ENCODE measurements at places on chromosomes 3 and 15.

GRCh38 chr3:186497608-186498007 is 46.6 kb downstream of the CRYGS start:
- DNase-seq: no peak

GRCh38 chr3:183697123-183697609 is 431 bp upstream of the YEATS2 start:
- DNase-seq: no peak

DNA sequence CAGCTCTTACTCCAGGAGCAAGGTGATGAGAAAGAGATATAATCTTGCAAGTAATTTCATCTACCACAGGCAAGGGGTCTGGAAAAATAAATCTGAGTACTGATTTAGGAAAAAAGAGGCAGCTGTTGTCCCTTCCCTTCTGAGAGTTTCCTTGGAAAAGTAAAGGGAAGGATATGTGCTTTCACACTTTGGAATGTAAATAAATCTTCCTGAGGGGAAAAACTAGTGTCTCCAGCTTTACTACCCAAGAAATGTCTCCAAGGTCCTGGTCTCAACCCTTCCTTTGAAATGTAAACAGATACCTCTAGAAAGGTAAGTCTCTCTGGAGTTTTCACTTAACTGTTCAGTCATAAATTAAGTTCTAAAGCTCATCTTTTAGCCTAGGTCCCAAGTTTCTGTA is 102.6 kb downstream of the DPH6 start:
- no peak for DNase-seq

- no peak for DNase-seq
These were observed 167.5 kb downstream of the SHQ1 start for GRCh38 chr3:72680766-72681165.

- DNase-seq: no peak
These were observed 148 bp downstream of the RBMS3 start for GRCh38 chr3:29281094-29281343.

DNA sequence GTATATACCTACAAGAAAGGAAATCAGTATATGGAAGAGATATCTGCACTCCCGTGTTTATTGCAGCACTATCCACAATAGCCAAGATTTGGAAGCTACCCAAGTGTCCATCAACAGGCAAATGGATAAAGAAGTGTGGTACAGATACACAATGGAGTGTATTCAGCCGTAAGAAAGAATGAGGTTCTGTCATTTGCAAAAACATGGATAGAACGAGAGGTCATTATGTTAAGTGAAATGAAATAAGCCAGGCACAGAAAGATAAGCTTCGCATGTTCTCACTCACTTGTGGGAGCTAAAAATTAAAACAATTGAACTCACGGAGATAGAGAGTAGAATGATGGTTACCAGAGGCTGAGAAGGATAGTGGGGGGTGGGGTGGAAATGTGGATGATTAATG is 53.1 kb downstream of the FAM81A start:
- DNase-seq: no peak

- DNase-seq: no peak
These were observed 44.3 kb downstream of the PRTG start for GRCh38 chr15:55698653-55699052.

GRCh38 chr3:32557640-32558352 is 12.9 kb downstream of the DYNC1LI1 start:
- no peak for DNase-seq

DNA sequence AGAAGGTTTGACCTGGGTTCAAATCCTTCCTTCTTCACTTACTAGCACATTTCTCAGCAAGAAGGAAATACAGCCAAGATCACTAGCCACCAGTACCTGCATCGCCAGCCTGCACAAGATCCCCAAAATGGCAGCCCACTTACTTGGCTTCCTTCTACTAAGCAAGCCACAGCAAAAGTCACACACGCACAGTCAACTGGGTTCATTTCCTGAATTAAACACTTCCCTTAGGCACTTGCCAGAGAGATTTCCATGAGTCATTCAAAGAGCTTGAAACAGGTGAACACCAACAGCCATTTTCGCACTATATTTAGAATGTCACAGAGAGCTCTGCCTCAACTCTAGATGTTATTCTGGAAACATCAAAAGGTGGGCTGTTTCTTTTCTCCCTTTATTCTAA is 42.6 kb downstream of the MGLL start:
- no peak for DNase-seq

DNA sequence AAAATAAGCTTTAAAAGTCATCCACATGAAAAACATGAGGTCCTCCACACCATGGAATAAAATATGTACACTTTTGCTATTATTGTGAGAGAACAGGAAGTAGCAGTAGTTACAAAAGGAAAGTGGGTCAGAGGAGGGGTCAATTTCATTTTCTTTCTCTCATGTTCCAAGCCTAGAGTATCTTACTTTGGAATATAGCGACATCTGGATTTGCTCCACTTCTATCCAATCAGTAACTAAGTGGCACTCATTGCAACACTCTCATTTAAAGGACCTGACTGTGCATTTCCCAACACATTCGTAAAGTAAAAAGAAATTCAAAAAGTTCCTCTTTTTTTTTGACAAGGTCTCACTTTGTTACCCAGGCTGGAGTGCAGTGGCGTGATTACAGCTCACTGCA is 637.3 kb downstream of the TUSC7 start:
- DNase-seq: no peak

GRCh38 chr3:164730815-164731360 is 347.4 kb downstream of the SI start:
- DNase-seq: no peak

- no peak for DNase-seq
These were observed 240.0 kb downstream of the THRB start for GRCh38 chr3:24254649-24255048.

DNA sequence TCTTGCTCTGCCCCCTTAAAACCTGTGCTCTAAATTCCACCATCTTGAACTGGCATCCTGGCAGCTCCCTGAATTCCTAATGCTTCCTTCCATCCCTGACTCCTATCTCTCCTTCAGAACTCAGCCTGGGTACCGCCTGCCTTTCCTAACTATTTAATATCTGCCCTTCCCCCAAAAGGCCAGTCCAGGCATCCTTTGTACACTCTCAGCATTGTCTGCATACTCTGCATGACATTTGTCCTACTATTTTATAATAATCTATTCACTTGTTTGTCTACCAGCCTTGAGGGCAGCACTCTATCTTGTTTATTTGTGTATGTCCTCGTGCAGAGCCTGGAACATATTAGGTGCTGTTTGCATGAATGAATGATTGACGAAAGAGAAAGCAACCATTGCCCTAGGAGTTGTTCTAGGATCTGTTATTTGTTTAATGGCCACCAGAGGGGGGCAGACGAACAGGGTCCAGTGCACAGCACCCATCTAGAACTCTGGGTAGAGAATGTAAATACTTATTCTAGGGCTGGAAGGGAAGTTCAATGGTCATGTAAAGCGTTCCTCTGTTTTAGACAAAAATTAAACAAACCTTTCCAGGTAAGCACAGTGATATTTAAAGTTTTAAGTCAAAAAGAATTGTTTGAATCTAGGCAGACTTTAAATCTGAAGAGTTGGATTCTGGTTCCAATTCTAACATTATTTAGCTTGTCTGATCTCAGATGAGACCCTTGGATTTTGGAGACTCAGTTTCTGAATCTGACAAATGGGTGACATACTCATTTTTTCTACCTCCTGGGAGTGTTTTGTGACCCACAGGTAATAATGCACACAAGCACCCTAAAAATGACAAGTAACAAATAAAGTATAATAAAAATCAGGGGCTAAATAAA is 125.8 kb upstream of the GALNT15 start:
- no peak for DNase-seq

- DNase-seq: no peak
These were observed 136.0 kb downstream of the KCNMB2 start for GRCh38 chr3:178672275-178672674.

DNA sequence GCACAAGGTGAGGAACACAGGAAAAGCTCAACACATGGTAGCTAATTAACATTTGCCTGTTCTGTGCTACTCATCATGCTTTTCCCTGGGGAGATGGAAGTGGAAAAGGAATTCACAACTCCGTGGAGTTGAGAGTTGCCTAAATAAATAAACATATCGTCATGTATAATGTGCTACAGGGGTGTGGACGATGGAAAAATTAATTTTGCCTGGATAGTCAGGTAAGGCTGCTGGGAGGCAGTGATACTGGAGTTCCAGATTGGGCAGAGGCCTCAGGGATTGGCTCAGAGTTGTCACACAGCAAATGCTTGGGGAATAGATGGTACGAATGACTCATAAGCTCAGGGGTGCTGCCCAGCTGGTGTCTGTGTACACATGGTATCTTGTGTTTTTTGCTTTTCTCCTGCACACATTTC is 3.1 kb upstream of the ABHD6 start:
- no peak for DNase-seq

- no peak for DNase-seq
These were observed 45.2 kb downstream of the CMC1 start for GRCh38 chr3:28286595-28286994.

DNA sequence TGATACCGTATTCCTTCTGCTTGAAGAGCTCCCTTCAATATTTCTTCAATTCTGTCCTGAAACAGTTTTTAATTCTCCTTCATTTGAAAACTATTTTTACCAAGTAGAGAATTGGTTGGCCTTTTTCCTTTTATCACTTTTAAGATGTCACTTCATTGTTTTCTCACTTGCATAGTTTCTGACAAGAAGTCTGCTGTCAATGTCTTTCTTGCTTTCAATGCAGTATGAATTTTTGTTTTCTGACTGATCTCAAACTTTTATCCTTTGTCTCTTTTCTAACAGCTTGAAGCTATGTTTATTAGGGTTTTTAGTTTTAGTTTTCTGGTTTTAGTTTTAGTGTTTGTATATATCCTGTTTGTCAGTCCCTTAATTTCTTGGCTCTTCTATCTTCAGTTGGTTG is 364.8 kb upstream of the TPRG1 start:
- DNase-seq: no peak

DNA sequence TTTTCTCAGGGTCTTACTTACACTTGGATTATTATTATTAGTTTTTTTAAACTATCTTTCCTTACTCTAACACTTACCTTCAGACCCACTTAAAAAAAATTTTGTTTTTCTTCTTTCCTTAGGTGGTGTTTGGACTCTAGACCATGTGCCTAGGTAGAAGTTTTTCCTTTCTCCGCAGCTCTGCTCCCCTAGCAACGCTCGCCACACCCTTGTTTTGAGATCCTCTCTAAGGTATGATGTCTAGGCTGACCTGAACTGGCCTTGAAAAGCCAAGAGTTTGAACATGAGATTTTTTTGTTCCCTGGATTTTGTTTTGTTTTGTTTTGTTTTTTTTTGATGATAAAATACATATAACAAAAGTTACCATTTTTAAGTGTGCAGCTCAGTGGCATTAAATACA is 16.2 kb downstream of the ZNF592 start:
- DNase-seq: no peak

DNA sequence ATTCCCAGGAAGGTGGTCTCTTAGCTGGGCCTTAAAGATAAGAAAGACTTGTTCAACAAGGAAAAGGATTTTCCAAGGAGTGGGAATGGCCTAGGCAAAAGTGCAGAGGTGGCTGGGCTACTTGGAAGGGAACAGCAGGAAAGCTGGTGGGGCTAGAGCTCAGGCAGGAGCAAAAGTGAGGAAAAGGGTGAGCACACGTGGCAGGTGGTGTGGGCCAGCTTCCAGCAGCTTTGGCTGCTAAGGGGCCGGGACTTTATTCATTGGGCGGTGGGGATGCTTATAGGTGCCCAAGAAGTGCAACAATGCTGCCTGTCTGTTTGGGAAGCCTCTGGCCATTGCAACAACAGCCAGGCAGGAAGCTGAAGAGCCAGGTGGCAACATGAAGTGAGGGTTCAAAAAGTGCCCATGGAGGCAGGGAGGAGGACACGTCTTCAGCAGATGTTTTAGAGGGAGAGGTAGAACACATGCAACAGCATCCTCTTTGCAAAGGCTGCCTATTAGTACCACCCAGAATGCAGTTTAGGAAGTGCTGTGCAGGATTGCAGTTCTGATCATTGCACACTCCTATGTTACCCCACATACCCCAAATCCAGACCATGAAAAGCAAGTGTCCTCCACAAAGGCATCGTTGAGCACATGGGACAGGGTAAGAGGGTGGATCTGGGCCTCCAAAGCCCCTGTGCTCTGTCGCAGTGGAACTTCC is 13.8 kb downstream of the ALDH1A3 start:
- peak; percentile 24 for DNase-seq

DNA sequence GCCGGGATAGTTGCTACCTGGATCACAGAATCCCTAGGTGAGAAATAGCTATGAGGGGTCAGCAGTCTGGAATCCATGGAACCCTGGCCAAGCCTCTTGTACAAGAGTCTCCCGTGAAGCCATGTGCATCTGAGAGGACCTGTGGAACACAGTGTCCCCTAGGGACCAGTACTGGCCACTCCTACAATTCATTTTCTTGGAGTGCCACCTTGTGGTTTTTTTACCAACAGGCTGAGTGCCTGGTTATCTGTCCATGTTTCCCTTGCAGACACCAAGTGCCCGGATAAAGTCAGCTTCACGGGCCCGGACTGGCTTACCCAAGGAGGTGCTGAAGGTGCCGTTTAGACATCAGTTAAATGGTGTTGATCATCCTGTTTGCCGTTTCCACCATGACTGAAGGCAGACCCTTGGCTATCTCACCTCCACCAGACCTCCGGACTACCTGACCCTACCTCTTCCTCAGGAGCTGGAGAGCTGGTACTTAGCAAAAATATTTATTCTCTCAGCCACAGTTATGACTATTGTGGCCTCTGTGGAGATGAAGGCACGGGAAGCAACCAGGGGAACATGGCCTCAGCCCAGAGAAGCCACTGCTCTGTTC is 93.9 kb downstream of the RBPMS2 start:
- no peak for DNase-seq

DNA sequence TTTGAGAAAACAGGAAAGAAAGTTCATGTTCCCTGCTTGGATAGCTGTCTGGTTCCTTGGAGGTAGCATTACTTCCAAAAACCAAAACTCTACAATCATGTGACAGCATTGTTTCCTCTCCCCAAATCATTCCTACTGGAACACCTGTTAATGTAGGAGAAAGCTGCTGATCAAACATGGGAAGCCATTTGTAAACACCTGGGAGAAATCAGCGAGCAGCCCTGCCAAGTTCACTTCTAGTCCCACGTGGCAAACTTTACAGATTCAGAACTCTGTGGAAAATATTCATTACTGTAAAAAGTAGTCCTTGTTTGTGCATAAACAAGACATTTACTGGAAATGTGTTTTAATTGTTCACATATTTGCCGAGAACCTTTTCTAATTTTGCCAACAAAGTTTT is 275.5 kb upstream of the AZI2 start:
- DNase-seq: no peak

GRCh38 chr3:106119614-106120082 is 250.8 kb upstream of the CBLB start:
- no peak for DNase-seq

- DNase-seq: no peak
These were observed 134.3 kb upstream of the PRR20G start for GRCh38 chr3:127421943-127422662.

- DNase-seq: no peak
These were observed 230.5 kb upstream of the PROK2 start for GRCh38 chr3:72015463-72015862.

DNA sequence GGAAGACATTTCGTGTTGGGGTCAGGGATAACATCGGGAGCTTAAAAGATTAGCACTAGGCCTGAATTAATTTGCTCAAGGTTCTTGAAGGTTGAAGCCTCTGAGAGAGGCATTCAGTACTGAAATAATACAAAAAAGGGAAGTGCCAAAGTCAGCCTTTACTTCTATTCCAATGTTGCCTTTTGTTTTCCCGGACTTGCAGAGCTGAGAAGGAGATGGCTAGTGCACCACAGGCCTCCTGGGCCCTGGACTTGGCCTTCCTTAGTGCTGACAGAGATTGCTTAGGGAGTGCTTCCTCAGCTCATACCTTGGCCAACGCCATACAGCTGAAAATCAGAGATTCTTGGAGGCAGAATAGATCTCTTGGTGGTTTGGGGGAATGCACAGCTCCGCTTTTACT is 333.6 kb upstream of the TBL1XR1 start:
- DNase-seq: no peak

- DNase-seq: no peak
These were observed 3.9 kb downstream of the RIOX2 start for GRCh38 chr3:97968376-97968775.

Measured in right forelimb (tissue), 1 donor.